ENCODE measurements at places on chromosomes 12 and 14.

DNA sequence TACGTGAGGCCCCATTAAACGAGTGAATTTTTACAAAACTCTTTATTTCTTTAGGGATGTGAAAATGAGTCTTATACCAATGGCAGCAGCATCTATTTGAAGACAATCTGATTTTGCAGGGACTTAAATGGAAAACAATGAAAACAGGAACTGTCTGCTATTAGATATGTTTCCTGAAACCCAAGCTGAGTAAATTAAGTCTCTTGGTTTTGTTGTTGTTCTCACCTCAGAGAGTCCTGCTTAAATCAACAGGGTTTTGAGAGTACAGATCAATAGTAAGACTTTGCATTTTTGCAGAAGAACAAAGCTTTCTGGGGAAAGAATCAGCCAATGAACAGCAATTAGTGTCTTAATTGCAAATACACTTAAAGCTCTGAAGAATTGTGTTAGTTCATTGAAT, 39.1 kb upstream of the LGR5 start:
- no peak for DNase-seq

GRCh38 chr14:99602788-99603415, 1.1 kb downstream of the CCDC85C start:
- no peak for DNase-seq

DNA sequence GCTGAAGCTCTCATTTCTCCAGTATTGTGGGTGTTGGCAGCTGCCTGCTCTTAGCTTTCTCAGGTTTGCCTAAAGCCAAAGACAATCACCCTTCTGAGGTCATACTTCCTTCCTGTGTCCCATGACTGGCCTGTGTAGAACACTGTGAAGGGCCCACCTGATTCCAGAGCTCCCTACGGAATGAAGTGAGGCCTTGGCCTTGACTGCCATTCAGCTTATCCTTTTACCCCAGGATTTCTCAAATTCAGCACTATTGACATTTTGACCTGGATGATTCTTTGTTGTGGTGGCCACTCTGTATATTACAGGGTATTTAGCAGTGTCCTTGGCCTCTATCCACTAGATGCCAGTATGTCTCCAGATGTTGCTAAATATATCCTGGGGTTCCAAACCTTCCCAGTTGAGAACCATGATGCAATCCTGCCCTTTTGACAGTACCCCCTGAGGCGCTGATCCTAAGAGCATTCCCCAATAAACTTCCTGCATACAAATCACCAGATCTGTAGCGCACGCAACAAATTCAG, 112.3 kb upstream of the KRR1 start:
- DNase-seq = no peak

DNA sequence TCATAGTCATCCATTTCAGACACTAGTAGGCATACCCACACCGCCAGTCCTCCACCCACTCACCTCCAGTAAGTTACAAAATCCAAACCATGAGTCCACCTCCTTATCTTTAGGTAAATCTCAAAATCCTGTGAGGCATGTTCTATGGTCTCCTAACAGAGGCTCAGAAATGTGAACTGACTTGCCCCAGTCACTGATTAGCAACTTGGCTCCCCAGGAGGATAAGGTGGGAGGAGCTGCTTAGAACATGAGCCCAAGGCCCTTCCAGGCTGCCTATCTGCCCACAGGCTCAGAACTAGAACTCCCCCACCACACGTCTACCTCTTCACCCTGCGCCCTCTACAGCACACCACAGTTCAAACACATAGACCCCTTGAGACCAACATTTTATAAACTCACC, 19.9 kb downstream of the SETD3 start:
- DNase-seq = no peak

DNA sequence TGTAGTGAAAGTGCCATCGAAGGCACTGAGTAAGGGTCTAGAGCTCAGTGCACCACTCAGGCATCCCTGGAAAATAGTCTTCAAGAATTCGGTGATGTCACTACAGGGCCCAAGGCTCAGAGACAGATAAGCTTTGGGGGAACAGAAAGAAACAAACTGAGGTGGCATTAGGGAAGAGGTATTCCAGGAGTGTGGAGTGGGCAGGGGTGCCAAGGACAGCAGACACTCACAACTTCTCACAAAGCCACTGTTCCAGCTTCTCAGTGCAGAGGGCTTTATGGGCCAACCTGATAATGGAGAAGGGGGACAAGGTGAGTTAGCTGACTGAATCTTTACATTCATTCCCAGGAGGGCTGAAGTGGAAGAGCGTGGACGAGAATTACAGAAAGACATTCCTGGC, 2.1 kb downstream of the LALBA start:
- DNase-seq = no peak

DNA sequence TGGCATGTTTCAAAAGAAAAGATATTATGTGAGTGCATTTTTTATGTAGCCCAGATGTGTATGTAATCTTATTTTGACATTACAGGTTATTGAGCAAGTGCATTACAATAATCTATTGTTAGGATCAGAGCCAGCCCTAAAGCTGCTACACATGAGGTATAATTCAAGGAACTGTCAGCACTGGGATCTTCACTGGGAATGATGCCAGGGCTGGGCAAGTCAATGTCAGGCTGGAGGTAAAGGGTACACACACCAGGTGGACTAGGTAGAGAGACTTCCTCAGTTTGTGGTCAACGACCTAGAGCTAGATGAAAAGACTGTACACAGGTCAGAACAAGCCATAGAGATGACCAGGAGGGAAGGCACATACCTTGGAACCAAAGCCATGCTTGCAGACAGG, 15.4 kb downstream of the TRIM9 start:
- DNase-seq = no peak

DNA sequence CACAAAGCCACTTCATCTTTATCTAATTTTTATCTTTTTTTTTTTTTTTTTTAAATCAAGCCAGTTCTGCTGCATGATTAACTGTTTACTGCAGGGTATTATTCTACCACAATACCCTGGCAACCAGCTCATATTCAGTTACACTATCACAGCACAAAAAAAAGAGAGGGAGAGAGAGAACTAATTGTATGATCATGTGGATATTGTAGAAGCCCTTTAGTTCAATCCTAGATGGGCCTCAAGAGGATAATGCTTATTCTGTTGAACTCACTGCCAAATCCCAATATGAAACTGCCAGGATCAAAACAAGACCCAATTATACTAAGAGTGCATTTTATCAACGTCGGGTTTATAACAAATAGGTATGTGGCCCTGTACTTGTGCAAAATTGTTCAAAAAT, 51.5 kb downstream of the MED13L start:
- DNase-seq = no peak

- DNase-seq = no peak
Measured at GRCh38 chr12:95204141-95204866, 13.0 kb downstream of the FGD6 start.

DNA sequence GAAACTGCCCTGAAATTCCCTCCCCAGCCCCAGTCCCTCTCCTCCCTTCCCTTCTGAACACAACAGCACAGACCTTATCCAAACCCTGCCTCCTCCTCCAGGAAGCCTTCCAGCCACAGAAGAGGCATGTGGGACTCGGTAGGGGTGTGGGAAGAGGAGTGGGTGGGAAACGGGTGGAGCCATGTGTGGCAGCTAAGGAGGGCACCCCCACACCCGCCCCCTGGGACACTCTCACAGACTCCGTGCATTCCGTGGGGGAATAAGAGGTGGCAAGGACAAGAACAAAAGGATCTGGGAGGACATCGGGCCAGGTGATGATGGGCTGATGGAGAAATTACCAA, 24.4 kb downstream of the SLC6A12 start:
- no peak for DNase-seq

GRCh38 chr14:89036371-89036770, 211.9 kb downstream of the TTC8 start:
- no peak for DNase-seq

DNA sequence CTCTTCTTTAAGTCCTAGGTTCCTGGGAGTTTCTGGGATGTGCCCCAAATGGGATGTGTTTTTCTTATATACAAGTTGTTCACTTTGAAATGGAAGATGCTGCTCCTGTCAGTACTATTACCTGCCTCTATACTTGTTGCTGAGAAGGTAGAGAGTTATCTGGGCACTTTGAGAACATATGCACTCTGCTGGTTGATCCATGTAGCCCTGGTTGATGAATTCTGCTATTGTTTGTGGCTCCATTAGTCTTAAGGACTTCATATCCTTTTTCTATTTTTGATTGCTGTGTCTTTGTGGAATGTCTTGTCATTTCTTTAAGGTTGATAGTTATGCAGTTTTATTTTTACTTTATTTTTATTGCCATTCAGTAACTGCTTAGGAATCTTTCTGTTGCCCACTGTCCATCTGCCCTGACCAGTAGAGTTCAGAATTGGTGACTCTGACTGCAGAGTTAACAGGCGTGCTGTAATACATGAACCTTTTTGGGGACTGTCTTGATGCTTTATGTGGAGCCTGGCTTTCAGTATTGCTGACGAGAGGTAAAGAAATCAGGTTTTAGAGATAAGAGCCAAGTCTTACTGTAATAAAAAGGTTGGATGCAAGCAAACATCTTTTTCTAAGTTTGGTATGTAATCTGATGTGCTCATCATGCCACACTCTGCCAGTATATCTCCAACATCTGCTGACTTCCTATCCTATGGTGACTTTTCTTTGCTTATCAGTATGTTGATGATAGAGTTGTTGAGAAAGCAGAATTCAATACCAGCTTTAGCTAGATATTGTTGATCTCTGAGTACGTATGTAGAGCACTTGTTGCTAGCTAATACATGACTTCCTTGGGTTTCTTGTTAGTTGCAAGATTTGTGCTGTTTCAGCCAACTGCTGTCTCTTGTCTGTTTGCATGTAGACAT, 1.6 kb downstream of the GMPR2 start:
- DNase-seq = no peak

DNA sequence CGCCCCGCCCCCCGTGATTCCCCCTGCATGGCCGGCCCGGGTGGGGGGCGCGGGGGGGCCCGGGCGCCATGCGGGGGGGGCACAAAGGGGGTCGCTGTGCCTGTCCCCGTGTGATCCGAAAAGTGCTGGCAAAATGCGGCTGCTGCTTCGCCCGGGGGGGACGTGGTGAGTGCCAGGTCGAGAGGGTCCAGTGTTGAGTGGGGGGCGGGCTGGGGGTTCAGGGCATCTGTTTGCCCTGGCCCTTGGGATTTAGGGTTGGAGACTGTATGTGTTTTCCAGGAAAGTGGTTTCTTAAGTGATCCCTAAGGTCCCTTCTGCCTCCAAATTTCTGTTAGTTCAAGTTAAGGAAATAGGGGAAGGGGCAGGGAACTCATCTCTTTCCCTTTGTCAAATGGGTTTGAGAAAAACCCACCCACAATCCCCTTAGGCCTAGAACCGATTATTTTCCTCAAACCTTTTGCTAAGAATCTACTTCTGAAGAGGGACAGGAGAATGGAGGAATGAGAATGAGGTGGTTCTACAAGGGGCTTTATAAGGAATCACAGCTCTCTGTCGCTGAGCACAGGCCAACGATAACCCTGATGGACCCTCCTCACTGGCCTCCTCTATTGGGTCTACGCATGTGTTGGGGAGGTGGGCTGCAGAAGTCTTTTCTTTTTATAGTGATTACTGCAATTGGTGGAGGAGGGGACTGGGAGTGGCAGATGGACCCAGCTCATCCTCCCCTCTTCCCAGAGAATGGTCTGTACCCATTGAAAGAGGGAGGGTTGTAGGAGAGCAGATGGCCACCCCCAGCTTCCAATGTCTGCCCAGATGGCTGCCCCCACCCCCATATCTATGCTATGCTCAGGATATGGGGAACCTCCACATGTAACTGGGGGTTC, 834 bp downstream of the ARHGEF25 start:
- no peak for DNase-seq

GRCh38 chr14:103899316-103899715, 28.9 kb upstream of the TDRD9 start:
- no peak for DNase-seq

- DNase-seq = no peak
Measured at GRCh38 chr14:77039285-77040058, 11.0 kb upstream of the IRF2BPL start.

- DNase-seq = no peak
Measured at GRCh38 chr12:93145086-93145485, 216.0 kb upstream of the EEA1 start.

GRCh38 chr14:95340201-95340697, 20.5 kb upstream of the CLMN start:
- no peak for DNase-seq

GRCh38 chr12:56375598-56376434, 13.2 kb upstream of the APOF start:
- no peak for DNase-seq

- no peak for DNase-seq
Measured at GRCh38 chr12:106113824-106114446, 24.8 kb downstream of the NUAK1 start.

- DNase-seq = no peak
Measured at GRCh38 chr12:115417610-115418009, 733.6 kb upstream of the TBX3 start.

DNA sequence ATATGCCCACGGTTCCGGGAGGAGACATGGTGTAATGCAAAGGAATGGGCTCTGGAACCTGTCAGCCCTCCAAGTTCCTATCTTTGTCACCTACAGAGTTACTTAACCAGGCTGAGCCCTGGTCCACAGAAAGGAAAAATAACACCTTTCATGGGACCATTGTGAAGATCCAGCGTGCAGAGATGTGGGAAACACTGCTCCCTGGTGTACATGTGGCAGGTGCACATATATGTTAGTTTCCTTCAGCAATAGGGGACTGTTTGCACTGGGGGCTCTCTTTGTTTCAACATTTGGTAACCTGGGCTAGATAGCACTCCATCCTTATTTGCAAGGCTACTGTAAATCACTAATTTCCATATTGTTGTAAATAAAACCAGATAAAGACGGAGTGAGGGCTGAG, 72.3 kb downstream of the ANO2 start:
- no peak for DNase-seq

DNA sequence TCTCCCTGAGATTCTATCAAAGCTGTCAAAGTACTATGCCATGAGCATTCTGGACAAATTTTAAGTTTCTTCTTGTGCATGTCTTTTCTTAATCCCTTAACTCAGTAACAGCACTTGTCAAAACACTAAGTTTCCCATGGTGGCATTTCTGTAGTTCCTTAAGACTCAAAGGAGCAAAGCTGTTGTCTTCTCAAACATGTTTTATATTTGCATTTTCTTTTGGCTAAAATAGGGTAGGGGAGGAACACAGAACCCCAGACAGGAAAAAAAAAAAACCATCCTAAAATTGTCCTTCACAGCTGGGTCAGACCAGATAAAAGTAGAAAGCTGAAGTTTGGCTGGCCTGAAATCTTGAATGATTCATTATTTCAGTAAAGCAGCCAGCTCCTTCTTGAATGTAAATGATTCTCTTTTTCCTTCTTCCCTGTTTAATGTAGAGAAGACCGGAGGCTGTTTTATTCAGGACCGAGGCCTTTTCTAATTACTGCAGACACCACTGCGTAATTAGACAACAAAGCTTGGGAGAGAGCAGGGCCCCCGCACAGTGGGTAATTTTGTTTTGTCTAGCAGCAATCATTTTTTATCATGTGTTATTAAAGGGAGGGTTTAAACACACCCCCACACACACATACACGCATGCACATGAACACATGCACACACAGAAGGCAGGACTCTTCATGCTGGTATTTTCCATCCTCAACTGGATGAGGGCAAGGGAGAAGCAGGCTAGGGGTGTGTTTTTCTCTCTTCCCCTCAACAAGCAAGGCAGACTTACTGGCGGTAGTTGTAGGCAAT, 51.0 kb downstream of the PAH start:
- no peak for DNase-seq

- no peak for DNase-seq
Measured at GRCh38 chr14:94341656-94342333, 18.7 kb upstream of the SERPINA6 start.

Data from Ammon's horn (tissue), 1 donor.